ENCODE measurements at places on chromosomes 7 and 10. TPM values are rescaled to one million over a fixed set of nuclear protein-coding genes. Genes with fewer than 3 reads are reported as not detected.

DNA sequence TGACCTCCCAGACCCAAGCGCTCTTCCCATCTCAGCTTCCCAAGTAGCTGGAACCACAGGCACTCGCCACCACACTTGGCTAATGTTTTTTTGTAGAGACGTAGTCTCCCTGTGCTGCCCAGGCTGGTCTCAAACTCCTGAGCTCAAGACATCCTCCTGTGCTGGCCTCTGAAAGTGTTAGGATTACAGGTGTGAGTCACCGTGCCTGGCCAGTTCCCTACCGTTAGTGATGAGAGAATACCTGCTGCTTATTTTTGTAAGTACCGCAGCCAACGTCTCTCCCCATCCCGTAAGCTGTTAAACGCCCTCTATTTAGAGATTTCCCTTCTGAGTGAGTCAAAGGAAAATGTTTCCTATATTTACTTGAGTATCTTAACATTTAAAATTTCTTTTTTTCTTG lies 38.5 kb upstream of the PDLIM1 start:
- DNase-seq = no peak
- peaks cover 9% of the 10 kb centered on the region for H3K4me1 ChIP-seq
- H3K27ac ChIP-seq = peak overlapping the region; percentile 30
- H3K4me3 ChIP-seq = no peak overlapping the region
- H3K36me3 ChIP-seq = no peaks in the 10 kb centered on the region

DNA sequence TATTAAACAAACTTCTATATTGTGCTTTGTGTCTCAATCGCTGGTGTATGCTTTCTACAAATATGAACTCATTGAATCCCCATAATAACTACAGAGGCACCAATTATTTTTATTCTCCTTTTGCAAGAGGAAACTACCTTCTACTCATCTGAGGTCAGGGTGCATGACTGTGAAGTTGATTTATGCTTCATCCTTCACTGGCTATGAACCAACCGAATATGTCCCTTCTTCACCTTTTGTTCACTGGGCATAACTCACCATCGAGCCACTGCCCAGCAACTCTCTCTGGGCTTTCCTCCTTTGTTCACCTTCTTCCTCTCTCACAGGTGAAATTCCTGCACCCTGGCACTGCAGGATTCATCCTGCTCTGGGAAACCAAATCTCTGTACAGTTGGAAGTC lies 61.3 kb upstream of the PFKP start:
- H3K36me3 ChIP-seq = no peaks in the 10 kb centered on the region
- H3K27ac ChIP-seq = no peak overlapping the region
- no peaks in the 10 kb centered on the region for H3K4me1 ChIP-seq
- no peak overlapping the region for H3K4me3 ChIP-seq
- no peaks in the 10 kb centered on the region for H3K27me3 ChIP-seq
- no peak for DNase-seq

The AKR1E2 gene
- not detected for total RNA-seq

GRCh38 chr10:86730227-86730626 lies 26.2 kb upstream of the BMPR1A start:
- no peak for DNase-seq
- H3K4me3 ChIP-seq = no peak overlapping the region
- H3K27me3 ChIP-seq = no peaks in the 10 kb centered on the region
- peaks cover 16% of the 10 kb centered on the region for H3K4me1 ChIP-seq
- peak overlapping the region; percentile 16 for H3K27ac ChIP-seq

DNA sequence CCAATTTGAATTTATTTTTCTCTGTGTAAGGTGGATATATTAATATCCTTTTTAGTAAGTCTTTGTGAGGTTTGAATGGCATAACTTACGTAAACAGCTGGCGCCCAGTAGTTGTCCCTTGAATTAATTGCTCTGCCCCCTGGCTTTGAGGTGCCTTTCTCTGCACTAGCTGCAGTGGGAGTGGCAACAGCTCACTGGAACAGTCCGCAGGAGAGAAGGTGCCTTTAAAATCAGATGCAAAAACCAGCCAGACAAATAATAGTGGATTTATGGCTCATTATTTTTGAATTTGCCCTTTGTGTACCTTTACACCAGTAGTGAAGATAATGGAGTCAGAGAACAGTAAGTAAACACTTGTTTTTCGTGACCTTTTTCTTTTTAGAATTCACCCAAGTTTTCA lies 11.8 kb downstream of the FERD3L start:
- no peaks in the 10 kb centered on the region for H3K4me1 ChIP-seq
- H3K27ac ChIP-seq = no peak overlapping the region
- DNase-seq = no peak
